ENCODE measurements at places on chromosomes 5 and 9.

DNA sequence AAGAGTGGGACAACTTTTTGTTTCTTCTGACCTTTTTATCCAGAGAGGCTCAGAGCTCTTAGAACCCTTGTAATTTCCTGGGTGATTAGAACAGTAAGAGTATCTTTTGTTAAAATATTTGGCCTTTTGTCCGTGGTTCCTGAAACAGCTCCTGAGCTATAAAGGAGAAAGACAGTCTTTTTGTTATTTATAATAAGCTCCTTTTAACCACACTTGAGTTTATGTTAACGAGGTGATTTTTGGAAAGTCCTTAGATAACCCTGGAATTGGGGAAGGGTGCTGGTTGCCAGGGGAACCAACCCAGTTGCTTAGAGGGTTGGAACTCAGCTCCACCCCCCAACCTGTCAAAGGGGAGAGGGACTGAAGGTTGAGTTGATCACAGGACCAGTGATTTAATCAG, 4.8 kb downstream of the ZNF483 start:
- no peak for DNase-seq

- no peak for DNase-seq
Measured at GRCh38 chr9:129968690-129969485, 74.1 kb downstream of the FNBP1 start.

DNA sequence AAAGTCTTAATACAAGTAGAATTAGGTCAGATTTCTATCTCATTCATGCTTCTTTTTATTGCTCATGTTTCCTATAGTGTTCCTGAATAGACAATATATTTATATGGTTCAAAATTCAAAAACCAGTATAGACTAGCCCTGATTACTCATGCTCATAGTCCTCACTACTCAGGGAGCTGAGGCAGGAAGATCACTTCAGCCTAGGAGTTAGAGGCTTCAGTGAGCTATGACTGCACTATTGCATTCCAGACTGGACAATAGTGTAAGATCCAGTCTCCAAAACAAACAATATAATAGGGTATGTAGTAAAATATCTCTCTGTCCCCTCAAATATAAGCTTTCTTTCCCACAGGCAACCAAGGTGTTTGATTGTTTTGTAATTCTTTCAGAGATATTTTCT, 2.4 kb downstream of the ANKRD31 start:
- no peak for DNase-seq

GRCh38 chr9:107488375-107489143, 1.0 kb downstream of the KLF4 start:
- DNase-seq: peak; percentile 35

DNA sequence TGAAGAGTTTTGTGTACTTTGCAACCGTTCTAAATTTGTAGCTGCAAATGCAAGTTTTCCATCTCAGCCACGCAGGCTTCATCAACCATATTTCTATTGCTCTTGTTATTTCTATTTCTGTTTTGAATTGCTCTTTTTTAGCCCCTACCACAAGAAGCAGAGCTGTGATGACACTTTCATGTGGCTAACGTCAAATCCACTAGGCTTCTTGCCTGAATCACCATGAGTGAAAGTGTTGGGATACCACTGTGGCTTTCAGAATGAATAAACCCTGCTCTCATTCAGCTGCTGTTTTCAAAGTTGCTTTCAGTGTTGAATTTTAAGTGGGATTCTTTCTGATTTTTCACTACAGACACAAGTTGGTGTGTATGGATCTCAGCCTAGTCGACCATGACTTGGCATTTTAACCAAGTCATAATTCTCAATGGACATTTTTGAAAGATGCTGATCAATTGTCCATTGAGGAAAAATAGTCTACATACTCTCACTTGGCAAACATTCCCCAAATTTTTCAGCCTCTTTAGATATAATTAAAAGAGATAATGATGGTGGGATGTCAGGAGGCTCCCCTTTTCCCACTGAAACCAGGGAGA, 41.0 kb upstream of the MTAP start:
- peak; percentile 6 for DNase-seq

DNA sequence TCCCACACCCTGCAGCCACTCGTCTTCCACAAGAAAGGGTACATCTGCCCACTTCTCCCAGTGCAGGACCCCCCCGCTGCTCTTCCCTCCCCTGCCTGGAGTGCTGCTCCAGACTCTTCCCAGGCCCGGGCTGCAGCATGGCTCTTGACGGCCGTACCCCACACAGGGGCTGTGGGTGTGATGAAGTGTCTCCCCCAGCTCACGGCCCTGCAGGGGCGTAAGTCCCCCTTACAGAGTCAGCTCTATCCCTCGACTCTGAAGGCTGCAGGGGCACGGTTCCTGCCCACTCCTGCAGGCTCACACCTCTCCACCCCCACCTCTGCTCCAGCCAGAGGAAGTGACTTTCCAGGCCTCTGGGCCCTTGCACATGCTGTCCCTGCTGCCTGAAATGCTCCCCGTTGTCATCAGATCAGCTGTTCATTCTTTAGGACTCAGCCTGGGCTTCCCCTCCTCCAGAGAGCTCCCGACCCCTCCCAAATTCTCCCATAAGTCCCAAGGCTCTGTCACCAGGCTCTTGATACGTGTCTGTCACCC, 180.6 kb upstream of the IER5L start:
- DNase-seq: no peak

Data from GM10248 (cell line).